NCI-H510A (cell line): ENCODE measurements at places on chromosomes 16 and 17.

DNA sequence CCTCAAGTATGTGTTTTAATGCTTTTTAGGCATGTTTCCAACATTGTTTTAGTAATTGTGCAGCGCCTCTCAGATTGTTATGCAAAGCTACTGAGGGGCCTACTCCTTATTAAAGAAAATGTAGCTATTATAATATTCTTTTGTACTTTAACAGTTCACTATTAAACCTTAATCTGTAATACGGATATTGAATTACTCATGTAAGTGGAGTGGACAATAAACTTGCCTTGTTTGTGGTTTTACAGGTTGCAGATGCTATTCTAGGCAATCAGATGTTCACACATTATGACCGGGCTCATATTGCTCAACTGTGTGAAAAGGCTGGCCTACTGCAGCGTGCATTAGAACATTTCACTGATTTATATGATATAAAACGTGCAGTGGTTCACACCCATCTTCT, 41.0 kb downstream of the PTRH2 start:
- no peak for DNase-seq

- no peak for DNase-seq
Measured at GRCh38 chr17:62882284-62882683, 74.2 kb upstream of the MARCHF10 start.

GRCh38 chr17:66975614-66976378, 11.3 kb downstream of the CACNG4 start:
- DNase-seq: no peak

DNA sequence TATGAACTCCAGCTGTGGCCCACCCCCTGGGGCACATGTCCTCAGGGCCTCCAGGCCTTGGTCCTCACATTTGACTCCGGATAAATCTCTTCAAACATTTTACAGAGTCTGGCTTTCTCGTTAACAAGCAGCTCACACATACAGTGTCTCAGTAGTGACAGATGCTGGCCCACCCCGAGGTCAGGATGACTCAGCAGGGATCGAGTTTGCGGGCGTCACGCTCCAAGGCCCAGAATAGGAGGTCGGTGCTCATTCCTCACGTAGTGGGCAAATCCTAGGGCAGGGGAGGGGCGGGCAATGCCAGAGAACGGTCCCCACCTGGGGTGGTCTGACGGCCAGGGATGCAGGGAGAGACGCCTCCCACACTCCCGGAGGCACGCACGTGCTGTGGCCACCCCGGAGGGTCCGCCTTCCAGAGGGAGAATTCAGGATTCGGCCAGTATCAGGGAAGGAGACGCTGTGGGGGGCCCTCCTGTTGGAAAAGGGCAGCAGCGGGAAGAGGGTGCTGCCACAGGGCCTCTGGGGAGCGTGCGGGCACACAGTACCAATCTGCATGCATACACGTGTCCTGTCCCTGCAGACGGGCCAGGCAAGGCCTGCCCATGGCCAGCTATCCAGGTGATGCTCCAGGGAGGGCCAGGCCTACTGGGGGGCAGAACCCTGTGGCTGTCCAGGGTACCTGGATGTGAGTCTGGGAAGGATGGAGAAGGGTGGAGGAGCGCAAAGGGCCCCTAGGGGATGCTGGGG, 8.6 kb downstream of the SLC7A5 start:
- no peak for DNase-seq

GRCh38 chr17:83119987-83120864, 40.8 kb downstream of the METRNL start:
- DNase-seq: no peak

GRCh38 chr17:66302761-66303626, 581 bp downstream of the PRKCA start:
- peak; percentile 14 for DNase-seq

- DNase-seq: no peak
Measured at GRCh38 chr16:17512636-17513220, 42.0 kb upstream of the XYLT1 start.

GRCh38 chr16:88440111-88440510, 13.0 kb upstream of the ZFPM1 start:
- no peak for DNase-seq

GRCh38 chr16:63617047-63617989, 1504.5 kb downstream of the CDH11 start:
- no peak for DNase-seq

DNA sequence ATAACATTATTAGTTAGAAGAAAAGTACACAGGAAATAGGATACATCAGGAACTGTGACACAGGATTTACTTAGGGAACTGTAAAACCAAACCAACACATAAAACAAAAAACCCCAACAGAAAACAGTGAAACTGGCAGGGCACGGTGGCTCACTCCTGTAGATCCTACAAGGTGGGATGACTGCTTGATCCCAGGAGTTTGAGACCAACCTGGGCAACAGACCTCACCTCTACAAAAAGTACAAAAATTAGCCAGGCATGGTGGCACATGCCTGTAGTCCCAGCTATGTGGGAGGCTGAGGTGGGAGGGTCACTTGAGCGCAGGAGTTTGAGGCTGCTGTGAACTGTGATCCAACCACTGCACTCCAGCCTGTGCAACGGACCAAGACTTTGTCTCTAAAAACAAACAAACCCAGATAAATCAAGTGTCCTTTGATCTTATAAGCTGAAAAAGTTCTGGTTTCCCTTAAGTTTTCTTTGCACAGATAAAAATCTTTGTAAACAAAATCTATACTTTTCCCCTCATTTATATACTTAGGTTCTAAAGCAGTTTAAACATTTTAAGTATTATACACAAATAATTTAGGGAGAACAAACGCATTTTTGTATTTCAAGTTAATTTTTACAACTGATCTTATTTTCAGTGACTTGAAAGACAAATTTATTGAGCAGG, 111.5 kb upstream of the TOB1 start:
- no peak for DNase-seq

GRCh38 chr17:71748872-71749271, 371.9 kb upstream of the SOX9 start:
- DNase-seq: no peak

DNA sequence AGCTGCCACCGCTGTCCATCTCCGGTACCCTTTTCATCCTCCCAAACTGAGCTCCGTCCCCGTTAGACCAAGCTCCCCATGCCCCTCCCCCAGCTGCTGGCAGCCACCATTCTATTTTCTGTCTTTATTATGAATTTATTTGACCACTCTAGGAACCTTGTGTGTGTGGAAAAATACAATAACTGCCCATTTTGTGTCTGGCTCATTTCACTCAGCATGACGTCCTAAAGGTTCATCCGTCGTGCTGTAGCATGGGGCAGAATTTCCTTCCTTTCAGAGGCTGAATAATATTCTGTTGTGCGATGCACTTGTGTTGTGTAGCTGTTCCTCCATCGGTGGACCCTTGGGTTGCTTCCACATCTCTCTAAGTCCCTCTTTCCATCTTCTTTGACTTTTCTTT, 263.1 kb downstream of the SEC14L1 start:
- no peak for DNase-seq

DNA sequence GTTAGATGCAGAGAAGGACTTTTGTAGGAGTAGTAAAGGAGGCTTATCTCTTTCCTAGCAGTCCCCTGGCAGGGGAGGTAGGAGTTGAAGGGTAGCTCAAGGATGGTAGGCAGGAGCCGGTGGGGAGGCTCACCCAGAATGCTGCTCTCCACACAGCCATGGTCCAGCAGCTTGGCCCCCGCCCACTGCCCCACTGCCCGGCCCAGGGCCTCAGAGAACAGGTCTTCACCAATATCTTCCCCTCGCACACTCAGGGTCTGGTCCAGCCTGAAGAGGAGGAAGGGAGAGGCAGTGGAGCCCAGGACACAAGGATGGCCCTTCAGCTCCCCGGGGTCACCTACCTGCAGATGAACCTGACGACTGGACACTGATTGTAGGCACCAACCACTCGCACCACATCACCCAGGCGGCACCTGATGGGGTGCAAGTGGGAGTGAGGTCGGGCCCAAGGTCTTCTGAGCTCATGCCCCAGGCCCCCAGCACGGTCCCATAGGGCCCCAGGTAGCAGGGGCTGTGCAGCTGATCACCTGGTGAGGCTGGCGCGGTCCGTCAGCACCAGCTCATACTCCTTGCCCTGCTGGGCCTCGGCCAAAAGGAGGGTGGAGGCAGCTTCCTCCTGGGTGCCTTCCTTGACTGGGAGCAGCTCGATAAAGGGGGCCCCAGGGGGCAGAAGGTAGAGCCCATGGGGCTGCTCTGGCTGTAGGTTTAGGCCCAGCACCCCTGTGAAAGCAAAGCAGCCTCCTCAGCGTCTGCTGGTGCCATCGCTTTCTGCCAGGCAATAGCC, 3.6 kb downstream of the GHDC start:
- DNase-seq: no peak

GRCh38 chr17:75595284-75595919, 7.8 kb downstream of the MYO15B start:
- DNase-seq: no peak

DNA sequence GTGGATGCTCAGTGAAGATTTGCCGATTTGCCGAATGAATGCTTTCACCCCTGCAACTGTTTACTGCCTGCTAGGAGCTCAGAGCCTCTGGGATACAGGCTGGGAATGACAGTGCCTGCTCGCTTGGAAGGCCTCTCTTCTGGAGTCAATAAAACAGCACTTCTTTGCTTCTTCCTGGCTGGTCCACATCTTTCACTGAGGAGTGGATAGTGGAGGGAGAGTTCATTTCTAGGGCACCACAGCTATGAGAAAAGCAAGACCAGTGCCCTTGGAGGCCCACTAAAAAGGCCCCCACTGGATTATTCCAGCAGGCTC, 3.1 kb upstream of the USP7 start:
- no peak for DNase-seq

DNA sequence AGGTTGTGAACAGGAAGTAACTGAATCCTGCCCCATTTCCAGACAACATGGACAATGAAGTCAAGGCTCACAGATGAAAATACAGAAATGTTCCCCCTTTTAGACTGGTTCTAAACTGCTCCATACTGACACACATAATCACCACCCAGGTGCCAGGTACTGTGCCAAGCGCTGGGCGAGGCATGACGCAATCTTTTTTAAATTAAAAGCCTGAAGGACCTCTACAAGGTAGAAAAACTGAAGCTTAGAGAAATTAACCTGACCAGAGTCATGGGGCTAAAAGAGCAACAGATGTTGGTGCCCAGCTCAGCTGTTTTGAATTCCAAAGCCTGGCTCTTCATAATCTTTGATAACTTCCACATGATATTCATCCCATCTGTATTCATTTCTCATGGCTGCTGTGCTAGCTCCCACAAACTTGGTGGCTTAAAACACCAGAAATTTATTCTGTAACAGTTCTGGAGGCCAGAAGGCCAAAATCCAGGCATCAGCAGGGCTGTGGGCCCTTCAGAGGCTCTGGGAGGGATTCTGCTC, 4.9 kb upstream of the RAB11FIP4 start:
- DNase-seq: no peak

- no peak for DNase-seq
Measured at GRCh38 chr16:50677351-50677750, 3.8 kb downstream of the SNX20 start.

GRCh38 chr17:60646701-60647100, 30.9 kb upstream of the BCAS3 start:
- no peak for DNase-seq

GRCh38 chr17:45229681-45230409, 8.2 kb downstream of the FMNL1 start:
- DNase-seq: no peak

GRCh38 chr17:6420173-6420641, 14.7 kb downstream of the AIPL1 start:
- peak; percentile 56 for DNase-seq

- DNase-seq: no peak
Measured at GRCh38 chr16:2586241-2586640, 48.4 kb downstream of the PDPK1 start.

DNA sequence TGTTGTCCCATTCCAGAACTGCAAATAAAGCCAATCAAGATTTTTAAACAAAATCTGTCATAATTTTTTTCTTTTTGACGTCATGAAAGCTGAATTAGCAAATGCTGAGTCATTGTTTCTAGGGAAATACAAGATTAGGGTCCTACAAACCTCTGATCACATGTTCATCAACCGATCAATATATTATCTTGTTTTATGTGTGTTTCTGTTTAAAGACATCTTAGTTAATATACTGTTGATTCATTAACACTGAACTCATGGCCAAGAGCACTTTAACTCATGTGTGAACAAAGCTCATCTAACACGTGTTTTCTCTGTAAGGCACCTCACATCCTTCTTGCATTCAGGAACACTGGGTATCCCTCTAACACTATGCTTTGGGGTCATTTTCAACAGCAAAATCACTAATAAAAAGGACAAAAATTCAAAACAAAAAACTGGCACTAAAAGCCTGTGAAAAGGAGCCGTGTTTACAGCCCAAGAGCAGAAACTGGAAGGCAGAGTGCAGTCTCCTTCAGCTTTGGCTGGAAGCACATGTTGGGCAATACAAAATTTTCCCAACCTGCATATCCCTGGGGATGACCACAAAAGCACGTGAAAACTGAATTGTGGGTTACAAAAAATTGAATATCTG, 102.5 kb downstream of the PARN start:
- no peak for DNase-seq

DNA sequence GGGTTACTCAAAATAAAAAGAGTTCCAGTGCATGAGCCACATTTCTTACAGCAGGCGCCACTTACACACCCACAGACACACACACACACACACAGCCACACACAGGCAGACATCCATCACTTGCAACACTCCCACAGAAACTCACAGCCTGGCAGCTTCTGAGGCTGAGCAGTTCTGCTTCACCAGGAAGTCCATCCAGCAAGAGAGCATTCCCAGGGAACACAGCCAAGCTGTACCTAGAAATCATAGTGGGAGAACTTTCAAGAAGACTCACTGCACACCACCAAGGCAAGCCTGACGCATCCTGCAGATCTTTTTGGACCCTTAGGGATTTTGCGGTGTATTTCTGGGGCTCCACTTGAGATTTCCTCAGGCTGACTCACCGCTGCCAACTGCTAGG, 140.9 kb upstream of the WSB1 start:
- DNase-seq: no peak

DNA sequence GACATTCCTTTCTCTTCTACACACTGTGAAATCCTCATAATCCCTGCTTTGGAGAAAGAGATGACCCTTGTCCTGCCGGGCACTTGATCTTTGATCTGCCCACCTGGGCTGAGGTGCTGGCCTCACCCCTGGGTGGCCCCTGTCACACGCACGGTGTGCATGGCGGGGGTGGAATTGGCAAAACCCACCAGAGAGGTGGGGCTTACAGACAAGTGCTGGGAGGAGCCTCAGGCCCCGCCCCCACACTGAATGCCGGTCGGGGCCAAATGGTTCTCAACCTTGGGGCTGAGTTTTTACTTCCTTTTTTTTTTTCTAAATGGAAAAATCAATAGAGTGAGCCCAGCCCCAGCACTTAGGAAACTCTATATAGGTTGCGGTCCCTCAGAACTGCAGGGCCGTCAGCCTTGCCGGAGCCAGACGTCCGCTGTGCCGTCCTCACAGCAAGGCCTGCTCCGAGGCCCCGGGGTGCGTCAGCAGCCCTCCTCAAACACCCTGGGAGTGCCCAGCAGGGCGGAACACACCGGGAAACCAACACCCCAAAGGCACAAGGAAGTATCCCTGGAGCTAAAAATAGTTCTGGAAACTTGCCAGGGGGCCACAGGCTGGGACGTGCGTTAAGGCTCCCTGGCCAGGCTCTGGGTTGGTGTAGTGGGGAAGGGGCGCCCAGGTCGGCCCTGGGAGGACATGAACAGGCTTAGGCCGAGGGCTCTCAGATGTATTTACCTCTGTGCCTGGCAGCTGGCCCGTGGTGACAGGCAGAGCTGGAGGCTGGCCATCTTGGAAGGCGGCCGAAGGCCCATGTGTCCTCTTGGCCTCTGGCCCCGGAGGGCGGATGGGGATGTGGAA, 11.0 kb downstream of the GPRC5C start:
- DNase-seq: peak; percentile 64

GRCh38 chr17:31313982-31314781, at the start of gene EVI2B:
TSS of gene EVI2B (minus strand) at chr17:31314054. CDS start at chr17:31305609, 8,445 bp downstream.
- no peak for DNase-seq

- no peak for DNase-seq
Measured at GRCh38 chr17:76106703-76107102, 3.1 kb upstream of the EXOC7 start.
